ENCODE measurements at places on chromosomes 2 and 18.
A peak's percentile ranks its signal among the peaks of the same experiment; 100 is the strongest.

DNA sequence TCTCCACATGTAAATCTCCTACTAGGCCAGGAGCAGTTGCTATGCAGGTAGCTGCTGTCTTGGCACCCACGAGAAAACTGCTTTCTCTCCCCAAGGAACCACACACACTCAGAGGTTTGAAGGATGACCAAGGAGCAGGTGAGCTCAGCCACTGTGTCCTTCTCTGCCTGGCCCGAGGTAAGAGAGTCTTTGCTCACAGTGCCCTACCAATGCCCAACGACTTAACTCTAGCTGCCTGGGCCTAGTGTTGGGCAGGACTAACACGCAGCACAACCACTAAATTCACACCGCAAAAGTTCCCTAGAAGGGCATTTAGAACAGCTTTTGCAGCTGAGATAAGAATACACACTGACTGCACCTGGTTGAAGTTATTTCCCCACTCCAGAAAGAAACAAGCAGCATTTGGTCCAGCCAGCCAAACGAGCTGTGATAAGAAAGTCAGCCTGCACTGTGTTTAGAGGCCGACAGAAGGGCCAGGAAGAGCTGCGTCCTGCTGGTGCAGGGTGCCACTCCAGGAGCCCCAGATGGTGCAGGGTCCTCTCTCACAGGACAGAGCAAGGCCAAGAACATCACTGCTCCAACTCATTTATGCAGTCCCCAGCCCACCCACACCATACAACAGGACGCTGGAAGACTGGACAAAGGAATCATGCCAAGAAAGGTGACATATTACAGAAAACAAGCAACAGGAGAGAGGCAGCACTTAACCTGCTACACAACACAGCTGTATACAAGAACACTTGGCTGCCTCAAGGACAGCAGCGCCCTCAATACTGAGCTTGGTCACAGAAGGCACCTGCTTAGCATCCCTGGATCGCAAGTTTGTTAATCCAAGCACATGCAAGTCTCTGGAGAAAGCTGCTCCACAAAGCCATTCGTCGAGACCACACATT, 12.5 kb downstream of the HDLBP start:
- DNase-seq, result no peak

GRCh38 chr18:42112657-42113420, 157.8 kb downstream of the PIK3C3 start:
- no peak for DNase-seq

DNA sequence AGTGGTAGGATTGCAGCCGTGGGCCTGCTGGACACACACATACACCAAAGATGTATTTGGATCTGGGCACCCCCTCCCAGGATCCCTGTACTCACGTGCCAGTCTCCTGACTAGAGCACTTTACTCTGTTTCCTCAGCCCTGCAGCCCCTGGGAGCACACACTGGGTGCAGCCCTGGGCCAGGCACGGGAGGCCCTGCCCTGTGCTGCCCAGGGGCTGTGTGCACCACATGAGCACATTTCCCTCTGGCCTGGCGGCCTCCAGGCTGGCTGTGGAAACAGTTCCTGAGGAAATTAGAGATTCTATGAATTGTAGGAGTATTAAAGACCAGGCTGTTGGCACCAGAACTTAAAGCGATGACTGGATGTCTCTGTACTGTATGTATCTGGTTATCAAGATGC, 45.4 kb downstream of the BCL2L11 start:
- DNase-seq, result no peak

- no peak for DNase-seq
Observed at GRCh38 chr18:50819027-50819727, 639 bp downstream of the MRO start.

- no peak for DNase-seq
Observed at GRCh38 chr2:172307800-172308199, 119.6 kb upstream of the ITGA6 start.

- no peak for DNase-seq
Observed at GRCh38 chr2:235601960-235602704, 108.3 kb downstream of the AGAP1 start.

- DNase-seq, result no peak
Observed at GRCh38 chr2:109258905-109259540, 130.0 kb downstream of the SH3RF3 start.

DNA sequence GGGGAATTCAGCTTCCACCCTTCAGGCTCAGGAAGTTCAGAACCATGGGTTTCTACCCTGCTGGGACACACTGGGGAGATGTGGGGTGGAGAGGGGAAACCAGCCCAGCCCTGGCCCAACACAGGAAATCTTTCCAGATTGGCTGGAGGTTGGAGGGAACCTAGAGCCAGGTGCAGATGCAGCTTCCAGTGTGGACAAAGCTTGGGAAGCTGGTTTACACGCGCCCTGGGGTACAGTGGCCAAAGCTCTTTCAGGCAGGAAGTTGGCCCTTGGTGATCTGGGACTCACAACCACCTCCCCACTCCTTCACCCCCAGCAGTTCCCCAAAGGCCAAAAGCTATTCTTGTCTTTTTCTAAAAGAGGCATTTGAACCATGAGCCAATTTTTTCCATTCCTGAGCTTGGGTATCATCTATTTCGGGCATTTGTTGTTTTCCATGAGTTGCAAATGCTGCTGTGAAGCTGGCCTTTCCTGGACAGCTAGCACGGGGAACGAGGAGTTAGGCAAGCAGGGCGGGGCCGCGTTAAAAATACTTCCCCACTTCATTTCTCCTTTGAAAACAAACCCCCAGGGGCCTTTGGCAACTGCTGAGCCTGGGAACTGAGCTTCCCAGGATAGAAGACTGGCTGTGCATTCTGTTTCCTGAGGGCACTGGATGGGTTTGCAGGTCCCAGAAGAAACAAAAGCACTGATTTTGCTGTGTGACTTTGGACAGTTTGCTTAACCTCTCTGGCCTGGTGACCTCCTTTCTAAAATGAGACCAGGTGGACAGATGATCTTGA, 3.1 kb upstream of the ARID5A start:
- DNase-seq, result peak; percentile 13

DNA sequence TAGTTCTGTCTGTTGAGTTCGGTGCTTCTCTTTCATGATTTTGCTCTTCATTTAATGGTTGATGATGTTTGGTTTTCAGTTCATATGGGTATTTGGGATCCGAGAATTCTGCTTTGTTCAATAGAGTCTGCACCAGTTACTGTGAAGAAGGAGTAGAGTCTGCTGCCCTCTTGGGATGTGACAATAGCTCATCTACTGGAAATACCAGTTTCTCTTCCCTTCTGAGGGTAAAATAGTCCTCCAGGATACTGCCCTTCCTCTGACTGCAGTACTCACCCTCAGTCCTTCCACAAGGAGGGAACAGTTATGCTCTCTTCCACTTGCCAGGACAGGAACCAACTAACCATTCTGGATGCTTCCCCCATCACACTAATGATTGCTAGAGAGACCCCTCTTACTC, 12.5 kb upstream of the TNFAIP6 start:
- DNase-seq, result no peak

DNA sequence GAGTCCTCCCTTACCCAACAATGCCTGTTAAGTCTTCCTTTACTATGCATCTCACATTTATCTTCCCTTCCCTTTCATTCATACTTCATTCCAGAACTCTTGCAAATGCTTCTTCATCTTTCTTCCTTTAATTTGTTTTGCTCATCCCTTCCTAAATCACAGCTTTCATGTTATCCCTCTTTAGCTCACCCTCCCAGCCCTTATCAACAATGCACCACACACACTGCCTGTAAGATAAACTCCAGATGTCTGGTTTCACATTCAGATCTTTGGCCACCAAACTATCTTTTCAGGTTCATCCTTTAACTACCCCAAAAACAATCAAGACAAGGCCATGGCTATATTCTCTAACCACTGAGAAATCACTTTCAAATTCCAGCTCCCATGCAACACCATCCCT, 3.4 kb downstream of the CCDC93 start:
- DNase-seq, result no peak

GRCh38 chr2:194867328-194867727, 789.7 kb upstream of the SLC39A10 start:
- DNase-seq, result no peak

DNA sequence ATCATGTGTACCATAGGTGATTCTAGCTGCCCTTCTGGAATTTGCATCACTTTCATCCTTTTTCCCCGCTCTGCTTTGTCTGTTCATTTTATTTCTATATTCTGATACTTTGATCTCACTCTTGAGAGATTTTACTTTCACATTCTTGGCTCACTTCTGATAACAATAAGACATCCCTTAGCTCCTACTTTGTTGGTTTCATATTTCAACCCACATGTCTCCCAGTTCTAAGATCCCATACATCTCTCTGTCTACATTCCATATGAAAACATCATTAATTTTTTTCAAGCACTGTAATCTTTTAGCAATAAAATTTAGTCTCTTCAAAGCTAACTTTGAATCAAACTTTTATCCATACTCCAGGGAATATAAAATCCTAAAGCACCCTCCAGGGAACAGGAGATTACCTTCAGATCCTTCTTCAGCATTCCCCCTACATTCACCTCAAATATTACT, 75.6 kb downstream of the COL3A1 start:
- DNase-seq, result no peak

- DNase-seq, result no peak
Observed at GRCh38 chr2:63814114-63814513, 27.6 kb upstream of the UGP2 start.

DNA sequence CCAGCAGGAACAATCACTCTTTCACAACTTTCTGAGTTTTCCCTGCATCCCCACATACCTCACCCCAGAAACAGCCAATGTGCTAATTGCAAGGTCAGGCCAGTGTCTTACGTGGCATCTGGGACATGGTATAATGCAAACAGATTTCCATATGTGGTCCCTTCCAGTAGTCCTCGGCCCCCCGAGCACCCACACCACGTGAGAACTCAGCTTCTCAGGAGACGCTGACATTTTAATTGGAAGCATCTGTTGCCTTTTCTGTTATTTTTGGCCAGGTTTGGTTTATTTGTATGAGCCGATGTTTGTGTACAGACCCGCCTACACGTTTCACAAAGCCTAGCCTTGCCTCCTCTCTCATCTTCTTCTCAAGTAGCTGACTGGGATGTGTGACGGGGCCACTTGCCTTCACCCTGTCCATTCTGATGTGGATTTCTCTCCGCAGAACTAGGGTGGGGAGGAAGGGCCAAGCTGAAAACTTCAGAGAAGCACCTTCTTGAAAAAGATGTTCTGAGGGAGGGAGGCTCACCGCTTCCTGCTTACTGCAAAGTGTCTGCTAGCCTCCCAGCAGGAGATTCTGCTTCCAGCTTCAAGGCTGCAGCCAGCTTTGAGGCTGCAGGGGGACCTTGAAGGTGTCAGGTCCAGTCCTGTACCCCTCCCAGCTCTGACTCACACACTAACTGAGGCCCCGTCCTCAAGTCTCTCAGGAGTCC, 109.6 kb upstream of the SLC14A2 start:
- DNase-seq, result no peak

DNA sequence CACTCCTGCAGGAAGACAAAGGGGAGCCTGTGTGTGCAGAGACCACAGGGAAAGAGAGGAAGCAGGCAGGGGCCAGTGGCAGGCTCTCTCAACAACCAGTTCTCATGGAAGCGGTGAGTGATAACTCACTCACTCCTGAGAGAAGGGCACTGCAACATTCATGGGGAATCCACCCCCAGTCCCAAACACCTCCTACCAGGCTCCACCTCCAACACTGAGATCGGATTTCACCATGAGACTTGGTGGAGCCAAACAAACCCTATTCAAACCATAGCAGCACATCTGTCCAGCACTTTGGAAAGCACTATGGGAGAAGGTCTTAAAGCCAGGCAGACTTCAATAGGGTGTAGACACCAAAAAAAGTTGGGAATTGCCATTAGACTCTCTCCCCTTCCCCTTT, 345.7 kb upstream of the SPRED2 start:
- DNase-seq, result no peak

DNA sequence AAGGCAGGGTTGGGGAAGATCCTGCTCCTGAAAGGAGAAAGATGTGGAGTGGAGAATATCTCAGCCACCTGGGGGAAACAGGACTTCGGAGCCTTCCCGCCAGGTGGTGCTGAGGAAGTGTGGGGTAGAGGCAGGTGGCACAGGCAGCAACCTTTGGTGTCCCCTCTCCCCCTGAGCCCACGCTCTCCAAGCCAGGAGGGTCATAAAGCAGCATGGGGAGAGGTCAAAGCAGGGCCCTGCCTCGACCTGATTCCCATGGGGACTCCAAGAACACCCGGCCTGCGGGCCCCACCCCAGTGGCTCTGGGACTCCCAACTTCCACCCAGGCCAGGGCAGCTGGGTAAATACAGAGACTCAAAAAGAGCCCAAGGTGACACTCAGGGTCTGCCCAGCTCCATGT, 54.3 kb upstream of the SLC66A3 start:
- DNase-seq, result no peak

GRCh38 chr2:209727077-209727476, 44.6 kb upstream of the UNC80 start:
- DNase-seq, result no peak

GRCh38 chr2:130871843-130872740, 35.4 kb downstream of the ARHGEF4 start:
- DNase-seq, result no peak

GRCh38 chr2:23399674-23400261, 14.8 kb downstream of the KLHL29 start:
- no peak for DNase-seq

DNA sequence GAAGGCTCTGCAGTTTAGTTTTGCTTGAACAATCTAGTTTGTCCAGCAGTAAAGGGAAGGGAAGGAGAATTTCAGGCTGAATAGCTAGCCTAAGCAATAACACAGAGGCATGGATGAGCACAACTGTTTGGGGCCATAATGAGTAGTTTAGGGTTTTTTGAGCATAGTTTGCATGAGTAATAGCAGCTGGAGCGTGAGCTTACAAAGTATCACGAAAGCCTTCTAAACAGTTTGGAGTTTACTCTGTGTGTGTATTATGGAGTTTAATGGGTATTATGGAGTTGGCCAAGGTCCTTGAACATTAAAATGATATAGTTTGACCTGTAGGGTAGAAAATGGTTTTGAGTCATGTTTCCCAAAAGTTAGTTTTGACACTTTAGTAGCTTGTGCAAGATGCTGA, 782.3 kb downstream of the ERBB4 start:
- DNase-seq, result no peak

GRCh38 chr2:27211241-27211942, 449 bp upstream of the ATRAID start:
- DNase-seq, result no peak

- no peak for DNase-seq
Observed at GRCh38 chr2:85746321-85747004, 7.3 kb upstream of the ATOH8 start.

- DNase-seq, result no peak
Observed at GRCh38 chr2:98334439-98335078, 11.7 kb upstream of the CNGA3 start.

DNA sequence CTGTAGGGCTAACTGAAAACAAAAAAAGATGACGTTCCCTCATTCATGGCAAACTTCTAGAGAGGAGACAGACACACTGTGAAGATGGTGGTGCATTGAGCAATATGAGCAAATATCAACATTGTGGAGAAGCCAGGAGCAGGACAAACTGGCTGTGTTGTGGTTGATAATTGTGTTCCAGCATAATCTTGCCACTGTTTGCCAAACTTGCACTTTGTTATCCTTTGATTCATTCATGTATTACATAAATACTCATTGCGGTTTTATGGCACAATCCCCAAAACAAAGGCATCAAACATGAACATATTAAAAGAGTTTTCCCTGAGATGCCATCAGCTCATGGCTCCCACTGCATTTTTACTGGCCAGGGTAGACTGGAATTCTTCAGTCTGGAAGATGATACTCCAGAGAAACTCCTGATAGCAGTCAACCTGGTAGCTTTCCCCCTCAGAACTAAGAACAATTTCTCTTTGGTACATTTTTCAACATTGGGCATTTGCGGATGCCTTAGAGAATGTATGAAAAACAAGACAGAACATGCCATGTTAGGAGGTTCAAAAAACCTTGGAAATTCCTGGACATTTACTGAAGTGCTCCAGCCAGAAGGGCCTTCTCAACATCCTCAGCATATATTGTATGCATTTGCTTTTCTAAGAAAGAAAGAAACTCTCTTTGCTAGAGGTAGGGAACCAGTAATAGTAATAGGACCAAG, 487.4 kb upstream of the CELF4 start:
- no peak for DNase-seq

Data from activated B cell treated with CpG ODN at 0.5 μM for 24 hours (primary cell).